Activated CD4-positive, alpha-beta T cell treated with anti-CD3 and anti-CD28 coated beads, Interleukin-2, amount 10 ng/mL, durations not matched to agents 7 days and 5 days (primary cell): ENCODE measurements at places on chromosomes 6 and 20. TPM values are rescaled to one million over a fixed set of nuclear protein-coding genes. Genes with fewer than 3 reads are reported as not detected.

GRCh38 chr6:38933426-38933825 lies 115.2 kb upstream of the GLP1R start:
- peaks cover 14% of the 10 kb centered on the region for H3K27me3 ChIP-seq
- no peaks in the 10 kb centered on the region for H3K36me3 ChIP-seq
- H3K4me1 ChIP-seq = no peaks in the 10 kb centered on the region
- H3K4me3 ChIP-seq = no peak overlapping the region

- no peaks in the 10 kb centered on the region for H3K36me3 ChIP-seq
- no peak overlapping the region for H3K27ac ChIP-seq
- H3K4me3 ChIP-seq = no peak overlapping the region
- no peaks in the 10 kb centered on the region for H3K4me1 ChIP-seq
- no peak for DNase-seq
Observed at GRCh38 chr6:120410586-120410985, 923.7 kb downstream of the TBC1D32 start.

GRCh38 chr20:56624786-56625681 lies 4.1 kb upstream of the TFAP2C start:
- no peak overlapping the region for H3K4me3 ChIP-seq
- H3K4me1 ChIP-seq = peaks cover 12% of the 10 kb centered on the region
- DNase-seq = no peak
- no peaks in the 10 kb centered on the region for H3K36me3 ChIP-seq
- no peak overlapping the region for H3K27ac ChIP-seq

DNA sequence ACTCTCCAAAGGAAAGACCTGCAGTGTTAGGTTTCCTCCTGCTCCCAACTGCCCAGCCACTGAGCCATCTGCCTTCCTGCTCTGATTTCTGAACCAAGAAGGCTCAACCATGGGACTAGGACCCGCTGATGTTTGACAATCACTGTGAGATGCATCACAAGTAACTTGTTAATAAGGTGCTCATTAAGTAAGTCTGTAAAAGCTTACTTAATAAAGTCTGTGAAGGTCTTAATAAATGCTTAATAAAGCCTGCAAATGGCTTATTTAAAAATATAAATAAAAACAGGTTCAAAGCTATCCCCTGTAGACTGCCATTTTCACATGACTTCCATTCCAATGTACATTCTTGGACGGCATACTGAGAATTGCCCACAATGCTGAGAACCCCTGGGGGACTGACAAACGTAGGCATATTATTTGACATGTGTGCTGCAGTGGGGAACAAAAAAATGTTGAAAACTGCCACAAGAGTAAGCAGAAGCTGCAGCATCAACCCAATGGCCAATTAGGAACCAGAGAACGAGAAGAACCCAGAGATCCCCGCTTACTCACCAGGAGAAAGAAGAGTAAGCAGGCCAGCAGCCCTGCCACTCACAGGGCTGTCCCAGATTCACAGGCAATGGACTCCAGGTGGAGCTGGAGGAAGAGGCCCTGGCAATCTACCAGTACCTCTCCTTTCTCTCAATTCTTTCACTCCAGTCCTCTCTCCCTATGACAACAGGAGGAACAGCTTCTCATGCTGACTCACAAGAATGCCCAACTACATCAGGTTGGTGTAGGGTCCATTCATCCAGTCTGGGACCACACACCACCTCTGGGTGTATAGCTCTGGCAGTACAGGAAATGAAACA lies 19.5 kb downstream of the KIF13A start:
- no peak for DNase-seq
- peaks cover 7% of the 10 kb centered on the region for H3K27me3 ChIP-seq
- H3K36me3 ChIP-seq = no peaks in the 10 kb centered on the region
- H3K4me3 ChIP-seq = no peak overlapping the region
- H3K4me1 ChIP-seq = no peaks in the 10 kb centered on the region
- no peak overlapping the region for H3K27ac ChIP-seq

The TCF21 gene
- not detected for total RNA-seq

- peak overlapping the region; percentile 89 for H3K27ac ChIP-seq
- peak; percentile 32 for DNase-seq
- H3K27me3 ChIP-seq = no peaks in the 10 kb centered on the region
- peaks cover 51% of the 10 kb centered on the region for H3K4me1 ChIP-seq
Observed at GRCh38 chr6:119348748-119349360, 707 bp downstream of the MAN1A1 start.

- no peaks in the 10 kb centered on the region for H3K36me3 ChIP-seq
- H3K27me3 ChIP-seq = no peaks in the 10 kb centered on the region
- no peak overlapping the region for H3K4me3 ChIP-seq
- peaks cover 32% of the 10 kb centered on the region for H3K4me1 ChIP-seq
- DNase-seq = no peak
Observed at GRCh38 chr6:157469378-157469777, 88.4 kb downstream of the ZDHHC14 start.

DNA sequence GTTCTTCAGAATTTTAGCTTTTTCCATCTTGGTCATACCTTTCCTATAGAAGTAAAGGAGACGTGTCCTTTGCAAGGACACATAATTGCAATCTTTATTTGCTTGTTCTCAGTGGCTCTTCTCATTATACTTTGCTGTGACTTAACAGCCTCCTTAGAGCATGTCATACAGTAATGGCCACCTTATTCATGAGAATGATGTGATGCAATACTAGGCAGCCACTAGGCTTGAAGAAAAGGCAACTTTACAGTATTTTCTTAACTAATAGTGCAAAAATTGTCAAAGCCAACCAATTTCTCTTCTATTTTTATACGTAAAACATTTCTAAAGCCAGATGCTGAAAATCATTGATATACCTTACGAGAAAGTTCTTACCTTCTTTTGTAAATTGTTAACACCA lies 1296.8 kb upstream of the EYS start:
- no peaks in the 10 kb centered on the region for H3K4me1 ChIP-seq
- H3K27me3 ChIP-seq = no peaks in the 10 kb centered on the region
- DNase-seq = no peak
- H3K27ac ChIP-seq = no peak overlapping the region
- no peaks in the 10 kb centered on the region for H3K36me3 ChIP-seq

The TULP1 gene
- not detected for total RNA-seq

- H3K4me1 ChIP-seq = no peaks in the 10 kb centered on the region
- H3K4me3 ChIP-seq = no peak overlapping the region
Observed at GRCh38 chr6:143949535-143949934, 58.5 kb downstream of the PLAGL1 start.

DNA sequence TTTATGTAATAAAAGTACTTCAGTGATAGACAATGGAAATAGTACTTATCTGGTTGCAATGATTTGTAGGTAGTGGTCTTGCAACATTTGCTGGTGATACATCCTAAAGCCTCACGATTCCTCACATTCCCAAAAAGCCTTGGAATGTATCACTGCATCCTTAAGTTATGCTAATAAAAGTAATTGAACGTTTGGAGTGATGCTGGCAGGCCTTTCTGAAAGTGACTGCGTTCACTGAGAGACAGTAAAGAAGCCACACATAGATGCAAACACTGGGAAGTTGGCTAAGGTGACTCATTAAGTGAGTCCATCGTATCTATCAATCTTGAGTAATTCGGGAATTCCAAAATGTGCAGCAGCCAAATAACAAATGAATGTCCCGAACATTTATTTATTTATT lies 444.1 kb upstream of the SOX4 start:
- no peak overlapping the region for H3K4me3 ChIP-seq
- H3K36me3 ChIP-seq = peaks cover 3% of the 10 kb centered on the region
- DNase-seq = no peak
- no peak overlapping the region for H3K27ac ChIP-seq

- no peak for DNase-seq
- peaks cover 6% of the 10 kb centered on the region for H3K27me3 ChIP-seq
- H3K27ac ChIP-seq = no peak overlapping the region
- H3K4me1 ChIP-seq = no peaks in the 10 kb centered on the region
- no peak overlapping the region for H3K4me3 ChIP-seq
Observed at GRCh38 chr6:132272776-132273175, 128.5 kb downstream of the MOXD1 start.

The DEFB132 gene
- not detected for total RNA-seq

GRCh38 chr6:26609463-26609862 lies 12.7 kb downstream of the ABT1 start:
- no peak overlapping the region for H3K27ac ChIP-seq
- peaks cover 22% of the 10 kb centered on the region for H3K27me3 ChIP-seq
- no peak overlapping the region for H3K4me3 ChIP-seq
- H3K4me1 ChIP-seq = peaks cover 17% of the 10 kb centered on the region
- no peaks in the 10 kb centered on the region for H3K36me3 ChIP-seq

The FOXP4 gene
- total RNA-seq = 4.8 TPM

DNA sequence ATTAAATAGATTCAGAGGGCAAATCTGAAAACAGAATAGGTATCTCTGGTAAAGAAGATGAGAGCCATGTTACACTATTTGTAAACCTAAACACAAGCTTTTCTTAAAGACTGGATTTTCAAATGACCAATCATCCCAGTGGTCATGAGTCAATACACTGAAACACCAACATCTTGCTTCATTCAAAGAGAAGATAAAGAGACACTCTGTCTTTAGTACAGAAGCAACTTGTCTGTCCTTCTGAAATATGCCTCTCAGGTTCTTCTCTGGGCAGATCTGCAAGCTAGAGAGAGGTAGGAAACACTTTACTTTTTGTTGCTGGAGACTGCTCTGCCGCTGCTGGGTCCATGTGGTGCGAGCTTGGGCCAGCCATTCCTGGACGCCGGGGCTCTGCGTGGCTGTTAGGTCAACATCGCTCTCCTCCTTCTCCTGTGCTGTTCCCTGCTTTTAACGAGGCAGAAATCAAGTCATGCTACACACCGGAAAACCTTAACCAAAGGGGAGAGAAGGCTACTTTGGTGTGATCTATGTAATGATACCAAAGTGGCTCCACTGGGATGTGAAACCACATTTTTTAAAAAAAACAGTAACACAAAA lies 368.2 kb downstream of the SYNE1 start:
- H3K27me3 ChIP-seq = no peaks in the 10 kb centered on the region
- no peak overlapping the region for H3K4me3 ChIP-seq
- no peak overlapping the region for H3K27ac ChIP-seq
- H3K4me1 ChIP-seq = peaks cover 14% of the 10 kb centered on the region
- H3K36me3 ChIP-seq = peaks cover 39% of the 10 kb centered on the region

GRCh38 chr20:7383216-7383615 lies 557.0 kb downstream of the HAO1 start:
- H3K4me3 ChIP-seq = no peak overlapping the region
- no peak for DNase-seq
- no peak overlapping the region for H3K27ac ChIP-seq
- H3K36me3 ChIP-seq = no peaks in the 10 kb centered on the region
- no peaks in the 10 kb centered on the region for H3K4me1 ChIP-seq
